ENCODE measurements at places on chromosomes 1 and 21.

GRCh38 chr1:225603538-225604354 lies 49.2 kb downstream of the ENAH start:
- DNase-seq = no peak

DNA sequence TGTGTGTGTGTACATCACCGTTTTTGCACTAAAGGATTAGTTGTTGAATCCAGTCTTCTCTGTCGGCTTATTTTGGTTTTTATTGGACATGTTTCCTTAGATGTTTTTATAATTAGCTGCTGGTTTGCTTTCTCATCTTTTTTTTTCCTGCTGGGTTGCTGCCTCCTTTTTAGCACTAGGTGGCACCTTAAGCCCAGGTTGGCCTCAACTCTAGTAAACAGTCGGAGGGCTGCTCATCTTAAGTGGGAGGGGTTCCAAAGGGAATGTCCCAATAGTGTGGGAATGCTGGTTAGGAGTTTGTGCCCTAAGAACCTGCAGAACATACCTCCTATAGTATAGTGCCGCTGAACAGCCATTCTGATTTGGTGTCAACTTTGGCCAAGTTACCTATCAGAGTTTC lies 570.1 kb upstream of the CXADR start:
- no peak for DNase-seq

- no peak for DNase-seq
Observed at GRCh38 chr1:73943270-73943669, 254.7 kb downstream of the LRRIQ3 start.

GRCh38 chr1:198637916-198638437 lies 863 bp upstream of the PTPRC start:
- DNase-seq = no peak

Measured in left colon (tissue), 2 donors.